ENCODE measurements at places on chromosomes 5 and 9.

- DNase-seq = no peak
Measured at GRCh38 chr5:52702877-52703276, 84.8 kb upstream of the ITGA1 start.

DNA sequence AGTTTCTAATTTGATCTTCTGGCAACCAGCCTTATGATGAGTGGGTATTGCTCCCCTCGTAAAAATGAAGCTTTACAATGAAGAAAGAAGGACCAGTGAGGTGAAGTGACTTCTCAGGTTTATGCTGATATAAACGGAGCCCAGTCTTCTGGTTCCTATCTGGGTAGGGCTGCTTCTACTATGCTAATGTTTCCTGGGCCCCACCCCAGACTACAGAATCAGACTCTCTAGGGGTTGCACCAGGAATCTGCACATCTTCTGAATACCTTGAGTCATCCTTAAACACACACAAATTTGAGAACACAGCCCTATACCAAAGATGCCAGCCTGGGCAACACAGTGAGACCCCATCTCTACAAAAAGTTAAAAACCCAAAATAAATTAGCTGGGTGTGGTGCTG lies 16.2 kb downstream of the BTF3 start:
- DNase-seq = no peak

- DNase-seq = no peak
Measured at GRCh38 chr5:143101725-143102386, 301.6 kb downstream of the NR3C1 start.

DNA sequence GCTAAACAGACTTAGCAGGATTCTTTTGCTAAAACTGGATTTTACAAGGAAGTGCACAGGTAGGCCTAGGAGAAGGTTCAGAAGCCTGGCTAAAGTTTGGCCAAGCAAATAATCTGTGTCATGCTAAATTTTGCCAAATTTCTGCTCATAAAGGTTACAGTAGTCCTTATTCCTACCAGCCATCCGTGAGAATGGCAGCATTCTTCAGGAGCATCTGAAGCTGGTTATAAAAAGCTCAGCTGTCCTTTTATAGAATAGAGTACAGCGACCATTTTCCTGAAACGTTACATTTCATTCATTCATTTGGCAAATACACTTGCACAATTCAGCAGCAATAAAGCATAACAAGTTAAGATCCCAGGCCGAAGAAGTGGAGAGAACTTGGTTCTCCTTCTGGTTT lies 6.9 kb downstream of the GSN start:
- no peak for DNase-seq

- DNase-seq = no peak
Measured at GRCh38 chr5:154284433-154284832, 93.9 kb downstream of the GALNT10 start.

- no peak for DNase-seq
Measured at GRCh38 chr5:41772785-41773442, 97.3 kb downstream of the OXCT1 start.

- DNase-seq = no peak
Measured at GRCh38 chr9:121709798-121710197, 58.4 kb downstream of the DAB2IP start.

GRCh38 chr5:78594610-78595457 lies 53.7 kb downstream of the LHFPL2 start:
- peak; percentile 41 for DNase-seq

DNA sequence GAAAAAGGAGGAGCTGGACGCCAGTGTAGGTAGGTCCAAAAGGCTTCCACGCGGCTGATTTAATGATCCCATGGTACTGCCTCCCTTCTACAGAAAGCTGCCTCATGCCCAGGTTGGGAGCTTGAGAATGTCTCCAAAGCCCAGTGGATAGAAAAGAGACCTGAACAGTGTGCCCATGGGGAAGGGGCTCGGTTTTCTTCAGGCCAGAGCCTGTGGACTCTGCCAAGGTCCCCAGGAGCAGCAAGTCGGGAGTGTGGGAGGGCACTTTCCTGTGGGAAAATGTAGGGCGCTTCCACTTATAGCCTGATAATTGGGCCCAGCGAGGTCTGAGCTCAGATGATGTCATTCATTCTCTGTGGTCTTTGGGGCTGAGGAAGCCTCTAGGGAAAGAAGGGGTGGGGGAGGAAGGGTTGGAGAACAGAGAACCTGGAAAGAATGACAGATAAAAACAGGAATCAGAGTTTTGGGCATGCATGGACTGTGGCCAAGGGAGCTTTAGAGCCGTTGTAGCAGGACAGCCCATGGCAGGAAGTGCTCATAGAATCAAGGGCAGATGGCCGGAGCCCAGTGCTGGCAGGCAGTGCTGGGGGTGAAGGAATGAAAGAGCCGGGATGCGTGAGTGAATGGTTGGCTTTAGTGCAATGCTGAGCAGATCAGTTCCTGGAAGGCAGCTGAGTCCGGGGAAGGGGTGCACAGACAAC lies 42.5 kb upstream of the SH3PXD2B start:
- DNase-seq = no peak

DNA sequence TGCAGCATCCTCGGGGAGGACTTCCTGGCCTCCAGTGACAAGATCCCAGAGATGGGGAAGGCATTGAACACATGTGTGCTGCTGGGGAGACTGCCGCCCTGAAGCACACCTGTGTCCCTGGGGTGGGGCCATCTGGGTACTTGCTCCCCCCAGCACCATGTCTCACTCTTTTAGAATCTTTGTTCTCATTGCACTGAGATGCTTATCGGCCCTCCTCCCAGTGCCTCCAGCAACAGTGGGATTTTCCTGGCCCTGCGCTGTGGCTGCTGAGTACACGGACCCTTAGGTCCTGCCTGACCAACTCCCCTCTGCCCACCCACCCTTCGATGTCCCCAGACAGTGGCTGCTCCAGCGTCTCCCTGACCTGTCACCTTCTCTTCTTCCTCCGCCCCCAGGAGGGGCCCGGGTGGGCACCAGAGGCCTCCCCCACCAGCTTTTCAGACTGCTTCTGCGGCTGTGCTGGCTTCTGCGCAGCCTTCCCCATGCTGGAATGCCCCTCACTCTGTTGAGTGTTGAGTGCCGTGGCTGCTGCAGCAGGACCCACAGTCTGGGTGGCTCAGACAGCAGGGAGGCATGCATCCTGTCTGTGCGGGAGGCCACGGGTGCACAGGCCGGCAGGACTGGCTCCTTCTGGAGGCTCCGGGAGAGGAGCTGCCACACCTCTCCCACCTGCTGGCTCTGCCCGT lies 145.9 kb upstream of the IRX2 start:
- no peak for DNase-seq

DNA sequence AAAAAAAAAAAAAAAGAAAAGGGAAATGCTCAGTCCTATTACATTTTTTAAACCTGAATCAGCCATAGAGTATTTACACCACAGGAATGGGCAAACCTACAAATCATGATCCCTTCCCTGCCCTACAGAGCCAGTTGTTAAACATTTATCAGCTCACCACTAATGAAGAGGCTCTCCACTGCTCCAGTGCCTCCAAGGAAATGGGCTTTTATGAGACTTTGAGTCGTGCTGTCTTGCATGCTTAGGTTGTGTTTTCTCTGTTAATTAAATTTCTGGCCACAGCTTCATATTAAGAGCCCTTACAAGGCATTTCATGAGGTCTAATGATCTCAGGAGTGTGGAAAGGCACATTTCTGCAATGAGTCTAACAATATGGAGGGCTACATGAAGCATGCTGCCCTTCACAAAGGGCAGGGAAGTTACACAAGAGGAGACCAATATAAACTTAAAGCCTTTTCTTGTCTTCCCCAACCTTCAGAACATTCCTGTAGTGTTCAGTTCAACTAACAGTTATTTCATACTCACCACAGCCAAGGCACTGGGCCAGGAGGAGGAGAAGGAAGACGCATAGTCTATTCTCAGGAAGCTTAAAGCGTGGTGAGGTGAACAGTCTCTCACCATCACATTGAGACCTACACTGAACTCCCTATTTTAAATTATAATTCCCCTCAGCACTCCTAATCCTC lies 140.1 kb upstream of the ABCA1 start:
- DNase-seq = no peak

DNA sequence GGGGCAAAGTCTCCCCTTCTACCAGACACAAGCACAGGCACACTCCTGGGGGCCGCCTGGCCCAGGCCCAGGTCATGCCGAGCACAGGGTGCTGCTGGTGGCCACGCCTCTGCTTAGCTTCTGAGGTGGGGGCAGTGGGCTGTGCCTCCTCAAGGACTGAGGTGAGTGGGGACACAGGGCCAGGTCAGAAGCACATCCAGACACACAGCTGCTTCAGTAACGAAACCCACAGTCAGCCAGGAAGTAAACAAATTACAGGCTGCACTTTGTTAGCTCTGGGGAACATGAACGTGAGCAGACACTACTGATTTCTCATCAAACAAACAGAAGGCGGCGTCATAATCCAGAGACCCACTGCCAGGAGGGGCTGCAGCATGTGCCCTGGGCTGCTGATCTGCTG lies 192.4 kb downstream of the HSPA4 start:
- DNase-seq = no peak

GRCh38 chr9:122207096-122207495 lies 21.7 kb downstream of the LHX6 start:
- DNase-seq = no peak

DNA sequence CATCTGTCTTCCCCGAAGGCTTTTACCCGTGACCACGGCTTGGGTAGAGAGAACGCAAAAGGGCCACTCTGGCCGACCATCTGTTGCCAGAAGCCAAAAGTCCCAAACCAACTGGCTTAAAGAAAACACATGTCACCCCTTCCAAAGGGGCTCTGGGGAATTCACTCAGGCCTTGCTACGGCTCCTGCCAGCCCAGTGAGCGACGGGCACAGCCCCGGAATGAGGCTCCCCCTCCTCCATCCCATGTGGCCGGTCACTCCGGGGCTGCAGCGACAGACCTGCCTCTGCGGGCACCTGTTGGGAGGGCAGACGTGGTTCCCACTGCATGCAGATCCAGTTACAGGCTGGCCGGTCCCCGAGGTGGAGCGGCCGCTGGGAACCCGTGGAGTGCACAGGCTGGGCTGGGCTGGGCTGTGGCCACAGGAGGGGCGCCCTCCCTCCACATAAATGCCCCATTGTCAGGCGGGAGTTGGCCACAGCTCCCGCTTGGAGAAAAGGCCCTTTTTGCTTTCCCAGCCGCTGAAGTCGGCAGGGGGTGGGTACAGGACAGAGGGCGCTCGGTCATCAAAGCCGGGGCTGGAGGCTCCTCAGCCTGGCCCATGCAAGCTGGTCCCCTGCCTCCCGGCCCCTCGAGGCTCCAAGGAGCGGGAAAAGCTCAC lies 19.9 kb downstream of the NOTCH1 start:
- DNase-seq = no peak

DNA sequence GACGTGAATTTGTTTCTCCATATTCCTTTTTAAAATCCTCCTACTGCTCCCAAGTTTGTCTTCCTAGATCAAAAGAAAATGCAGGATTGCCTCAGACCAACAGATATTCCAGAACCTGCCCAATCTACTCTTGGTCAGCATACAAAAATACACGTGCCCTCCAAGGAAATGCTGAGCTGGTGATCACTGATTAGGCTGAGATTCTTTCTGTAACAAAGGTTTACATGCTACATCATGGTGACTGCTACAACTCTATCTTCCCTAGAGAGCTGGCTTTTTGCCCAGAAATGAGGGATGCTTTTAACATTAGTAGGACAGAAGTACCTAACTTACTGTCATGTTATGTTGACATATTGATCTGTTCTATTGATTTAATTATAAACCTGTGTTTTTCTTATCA lies 35.5 kb downstream of the OR2Y1 start:
- DNase-seq = no peak

DNA sequence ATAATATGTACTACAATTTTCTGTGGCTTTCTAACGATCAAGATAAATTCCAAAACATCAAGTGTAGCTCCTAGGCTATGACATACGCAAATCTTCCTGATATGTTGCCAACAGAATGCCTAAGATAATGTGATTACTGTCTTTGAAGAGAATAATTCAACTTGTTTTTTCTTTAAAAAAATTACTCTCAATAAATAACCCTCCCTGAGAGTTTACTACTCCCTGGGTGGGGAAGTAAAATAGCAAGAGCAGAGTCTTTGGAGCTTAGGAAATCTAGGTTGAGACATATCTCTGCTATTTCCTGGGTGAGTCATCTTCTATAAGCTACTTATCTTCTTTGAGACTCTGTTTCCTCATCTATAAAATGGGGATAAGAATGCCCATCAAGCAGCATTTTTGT lies 201.2 kb downstream of the ACTL7B start:
- DNase-seq = no peak

DNA sequence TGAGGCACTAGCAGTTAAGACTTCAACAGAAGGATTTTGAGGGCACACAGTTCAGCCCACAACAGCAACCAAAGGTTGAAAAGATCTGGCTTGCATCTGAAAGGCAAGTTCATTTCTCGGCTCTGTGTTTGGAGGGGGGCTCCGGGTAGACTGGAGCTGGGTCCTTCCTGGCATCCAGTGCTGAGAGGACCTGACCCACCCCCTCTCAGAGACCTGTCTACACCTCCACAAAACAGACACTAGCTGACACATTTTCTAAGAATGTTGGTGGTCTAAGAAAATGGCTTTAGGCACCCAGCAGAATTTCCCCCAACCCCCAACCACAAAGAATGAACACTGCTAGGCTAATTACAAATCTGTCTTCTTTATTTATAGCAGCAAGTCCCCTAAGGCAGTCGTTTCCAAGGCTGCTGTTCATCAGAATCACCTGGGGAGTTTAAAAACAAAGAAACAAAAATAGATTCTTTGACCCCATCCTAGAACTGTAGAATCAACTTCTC lies 6.2 kb upstream of the PTCH1 start:
- DNase-seq = no peak

- no peak for DNase-seq
Measured at GRCh38 chr9:10612641-10613398, at the start of gene PTPRD. TSS of gene PTPRD (minus strand) at chr9:10613002.

- no peak for DNase-seq
Measured at GRCh38 chr9:112831281-112831851, 59.3 kb downstream of the SLC46A2 start.

- DNase-seq = no peak
Measured at GRCh38 chr5:119264186-119264585, 91.6 kb upstream of the TNFAIP8 start.

DNA sequence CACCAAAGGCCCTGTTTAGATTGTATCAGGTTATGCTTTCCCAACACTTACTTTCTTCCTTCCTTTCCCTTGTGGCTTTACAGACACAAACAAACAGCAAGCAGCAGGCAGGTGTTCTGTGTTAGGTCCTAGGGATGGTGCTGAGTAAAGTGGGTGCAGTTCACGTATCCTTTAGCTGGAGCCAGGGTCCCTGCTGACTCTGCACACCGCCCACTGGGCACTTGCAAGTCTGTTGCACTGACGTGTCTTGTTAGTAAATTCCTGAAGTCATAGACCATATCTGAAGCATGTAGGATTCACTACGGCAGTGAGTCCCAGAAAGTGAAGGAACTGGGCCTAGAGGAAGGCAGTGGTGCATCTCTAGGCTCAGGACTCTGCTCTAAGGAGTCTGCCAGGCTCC lies 96.5 kb downstream of the DAPK1 start:
- DNase-seq = no peak

GRCh38 chr5:109668668-109669422 lies 20.9 kb upstream of the MAN2A1 start:
- no peak for DNase-seq

DNA sequence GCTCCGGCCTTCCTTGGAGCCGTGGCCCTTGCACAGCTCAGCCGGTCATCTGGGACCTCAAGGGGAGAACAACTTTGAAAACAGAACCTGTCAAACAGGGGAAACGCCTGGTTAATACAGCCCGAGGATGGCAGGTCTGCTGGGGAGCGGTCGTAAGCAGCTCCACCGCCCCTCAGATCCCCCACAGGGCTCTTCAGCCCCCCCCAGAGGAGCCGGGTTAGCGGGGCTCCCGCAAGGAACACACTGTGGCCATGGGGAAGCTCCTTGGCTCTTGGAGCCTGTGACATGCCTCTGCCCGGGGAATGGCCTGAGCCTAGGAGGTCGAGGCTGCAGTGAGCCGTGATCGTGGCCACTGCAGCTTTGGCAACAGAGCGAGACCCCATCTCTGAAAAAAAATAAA lies 6.8 kb downstream of the TMEM250 start:
- DNase-seq = no peak

All from thoracic aorta (tissue), 2 donors.